ENCODE measurements at places on chromosomes 1 and 21. TPM values are rescaled to one million over a fixed set of nuclear protein-coding genes. Genes with fewer than 3 reads are reported as not detected.

FAM78B gene
- 0.17 TPM for total RNA-seq

EXTL1 gene
- total RNA-seq, result 0.05 TPM

PBX1 gene
- total RNA-seq, result 16.4 TPM

TAS1R1 gene
- total RNA-seq, result not detected

TRNP1 gene
- 282 TPM for total RNA-seq
